KBM-7 (cell line): ENCODE measurements at places on chromosomes 12 and 14.

DNA sequence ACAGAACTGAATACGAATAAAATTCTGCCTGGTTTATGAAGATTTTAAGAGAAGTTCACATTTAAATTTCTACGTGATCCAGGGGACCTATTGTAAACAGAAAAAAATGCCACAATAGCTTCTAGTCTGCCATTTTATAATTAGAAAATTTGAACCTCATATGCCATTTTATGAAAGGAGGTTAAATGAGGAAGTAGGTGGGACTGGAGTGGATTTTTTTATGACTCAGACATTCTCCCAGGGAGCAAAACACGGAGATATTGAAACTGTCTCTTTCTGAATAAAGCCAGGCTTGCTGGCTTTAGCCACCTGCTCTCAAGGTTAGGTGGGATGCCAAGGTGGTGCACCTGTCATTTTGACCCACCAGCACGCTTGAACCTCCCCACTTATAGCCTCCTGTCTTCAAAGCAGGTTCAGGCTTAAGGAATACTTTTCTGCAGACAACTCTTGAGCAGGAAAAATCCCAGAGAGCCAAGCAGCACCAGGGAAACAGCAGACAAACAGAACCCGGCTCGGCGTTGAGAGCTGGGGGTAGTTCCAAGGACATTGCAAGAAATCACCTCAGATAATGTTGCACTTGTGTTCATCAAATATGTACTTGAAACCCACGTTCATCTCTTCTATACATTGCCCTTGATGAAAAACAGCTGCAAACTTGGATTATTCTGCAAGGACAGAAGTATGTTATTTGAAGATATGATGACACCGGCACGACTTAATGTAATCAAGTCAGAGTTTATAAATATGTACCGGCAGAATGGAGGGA is 203.7 kb downstream of the PPM1H start:
- peak; percentile 76 for DNase-seq

DNA sequence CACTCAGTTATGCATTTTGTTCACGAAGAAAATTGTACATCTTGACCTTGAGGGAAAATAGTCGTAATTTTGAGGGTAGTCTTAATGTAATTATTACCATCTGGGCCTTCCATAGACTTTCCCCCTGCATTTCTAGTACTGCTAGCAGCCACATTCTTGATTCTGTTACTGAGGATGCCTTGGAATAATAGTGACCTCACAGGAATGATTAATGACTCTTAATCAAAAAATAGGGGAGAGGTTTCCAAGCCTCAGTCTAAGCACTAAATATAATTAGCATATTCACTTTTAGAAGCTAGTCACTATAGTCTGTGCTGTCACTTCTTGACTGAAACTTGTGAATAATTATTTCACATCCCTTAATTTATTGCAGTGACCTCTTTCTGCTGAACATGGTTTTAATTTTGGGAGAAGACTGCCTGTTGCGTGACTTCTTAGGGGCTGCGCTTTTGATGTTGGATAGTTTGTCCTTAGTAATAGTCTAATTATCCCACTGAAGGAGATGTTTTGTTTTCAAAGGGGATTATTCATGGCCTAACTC is 400.5 kb downstream of the ADAMTS20 start:
- DNase-seq, result no peak

GRCh38 chr14:103846543-103847450 is 578 bp downstream of the PPP1R13B start:
- DNase-seq, result peak; percentile 17

- no peak for DNase-seq
Measured at GRCh38 chr14:65550779-65551643, 138.5 kb downstream of the FUT8 start.

GRCh38 chr14:22526218-22526617 is 62.8 kb downstream of the DAD1 start:
- DNase-seq, result no peak

DNA sequence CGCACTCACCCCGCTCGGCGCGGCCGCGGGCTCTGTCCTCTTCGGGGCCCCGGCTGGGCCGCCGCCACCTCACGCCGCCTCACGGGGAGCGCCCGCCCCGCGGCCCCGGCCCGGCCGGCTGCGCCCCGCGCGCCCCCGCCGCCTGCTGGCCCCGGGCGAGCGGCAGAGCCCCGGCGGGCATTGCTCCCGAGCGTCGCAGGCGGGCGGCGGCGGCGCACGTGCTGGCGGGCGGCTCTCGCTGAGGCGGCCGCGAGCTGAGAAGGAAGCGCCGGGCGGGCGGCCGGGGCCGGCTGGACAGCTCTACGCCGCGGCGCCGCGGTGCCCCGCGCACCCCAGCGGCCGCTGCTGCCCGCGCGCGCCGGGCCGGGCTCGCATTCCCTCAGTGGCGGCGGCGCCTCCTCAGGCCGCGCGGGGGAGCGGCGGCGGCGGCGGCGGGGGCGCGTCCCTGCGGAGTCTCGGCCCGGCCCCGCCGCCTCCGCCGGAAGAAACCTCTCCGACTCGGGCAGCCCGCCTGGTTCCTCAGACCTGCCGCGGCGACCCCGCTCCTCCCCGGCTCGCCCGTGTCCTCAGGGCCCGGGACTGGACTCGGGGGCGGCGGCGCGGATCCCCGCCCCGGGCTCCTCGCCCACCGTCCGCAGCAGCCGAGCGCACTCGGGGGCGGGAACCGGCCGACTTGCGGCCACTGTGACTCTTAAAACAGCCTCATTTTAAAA is at the start of gene PITPNM2:
PITPNM2 (minus strand) TSS at position 347 of the 713 bp plus-strand sequence. CDS start 116,500 bp downstream, outside the sequence.
- peak; percentile 49 for DNase-seq

- no peak for DNase-seq
Measured at GRCh38 chr14:99675382-99675835, 8.7 kb upstream of the CYP46A1 start.

- no peak for DNase-seq
Measured at GRCh38 chr12:69318225-69318624, 30.0 kb upstream of the LYZ start.

GRCh38 chr12:86148071-86148470 is 108.1 kb downstream of the MGAT4C start:
- DNase-seq, result no peak

DNA sequence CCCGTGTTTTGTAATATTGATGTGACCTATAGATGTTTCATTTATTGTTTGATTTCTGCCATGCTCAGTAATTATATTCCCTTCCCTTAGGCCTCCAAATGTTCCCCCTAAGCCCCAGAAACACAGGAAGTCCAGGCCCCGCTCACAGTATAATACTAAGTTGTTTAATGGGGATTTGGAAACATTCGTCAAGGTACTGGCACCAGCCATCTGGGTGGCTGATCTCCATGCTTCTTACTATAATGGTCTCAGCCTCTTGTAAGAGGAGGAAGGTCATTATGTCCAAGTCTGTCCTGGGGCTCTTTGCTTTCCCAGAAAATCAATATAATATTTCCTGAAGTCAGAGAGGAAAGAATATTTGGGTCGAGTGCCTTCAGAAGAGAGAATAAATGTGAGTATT is 130.9 kb downstream of the KICS2 start:
- no peak for DNase-seq

DNA sequence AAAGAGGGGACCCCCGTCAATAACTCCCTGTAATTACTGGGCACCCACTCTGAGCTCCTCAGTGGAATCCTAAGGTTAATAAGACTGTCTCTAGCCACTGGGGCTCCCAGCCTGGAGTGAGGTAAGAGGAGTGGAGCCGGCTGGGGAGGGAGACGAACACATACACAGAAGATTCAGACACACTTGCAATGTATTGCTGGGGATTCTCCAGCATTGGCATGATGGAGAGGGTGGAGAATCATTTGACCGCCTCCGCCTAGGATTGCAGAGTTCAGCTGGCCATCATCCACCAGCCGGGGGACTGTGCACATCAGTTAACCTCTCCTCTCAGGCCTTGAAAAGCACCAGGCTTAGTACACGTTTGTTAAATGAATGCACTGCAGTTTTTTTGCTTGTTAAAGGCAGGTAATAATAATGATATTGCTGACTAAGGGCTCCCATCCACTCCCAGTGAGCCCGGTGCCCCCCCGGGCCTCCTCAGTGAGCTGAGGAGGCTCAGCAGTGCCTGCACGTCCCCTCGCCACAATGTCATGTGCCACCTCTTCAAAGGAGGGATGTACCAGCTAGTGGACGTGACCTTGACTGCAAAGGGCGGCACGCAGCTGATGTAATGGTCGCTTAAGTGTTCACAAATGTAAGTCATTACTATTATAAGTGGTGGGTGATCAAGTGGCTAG is 20.3 kb upstream of the FAIM2 start:
- DNase-seq, result no peak

- no peak for DNase-seq
Measured at GRCh38 chr12:100266585-100266834, 369 bp downstream of the DEPDC4 start.

DNA sequence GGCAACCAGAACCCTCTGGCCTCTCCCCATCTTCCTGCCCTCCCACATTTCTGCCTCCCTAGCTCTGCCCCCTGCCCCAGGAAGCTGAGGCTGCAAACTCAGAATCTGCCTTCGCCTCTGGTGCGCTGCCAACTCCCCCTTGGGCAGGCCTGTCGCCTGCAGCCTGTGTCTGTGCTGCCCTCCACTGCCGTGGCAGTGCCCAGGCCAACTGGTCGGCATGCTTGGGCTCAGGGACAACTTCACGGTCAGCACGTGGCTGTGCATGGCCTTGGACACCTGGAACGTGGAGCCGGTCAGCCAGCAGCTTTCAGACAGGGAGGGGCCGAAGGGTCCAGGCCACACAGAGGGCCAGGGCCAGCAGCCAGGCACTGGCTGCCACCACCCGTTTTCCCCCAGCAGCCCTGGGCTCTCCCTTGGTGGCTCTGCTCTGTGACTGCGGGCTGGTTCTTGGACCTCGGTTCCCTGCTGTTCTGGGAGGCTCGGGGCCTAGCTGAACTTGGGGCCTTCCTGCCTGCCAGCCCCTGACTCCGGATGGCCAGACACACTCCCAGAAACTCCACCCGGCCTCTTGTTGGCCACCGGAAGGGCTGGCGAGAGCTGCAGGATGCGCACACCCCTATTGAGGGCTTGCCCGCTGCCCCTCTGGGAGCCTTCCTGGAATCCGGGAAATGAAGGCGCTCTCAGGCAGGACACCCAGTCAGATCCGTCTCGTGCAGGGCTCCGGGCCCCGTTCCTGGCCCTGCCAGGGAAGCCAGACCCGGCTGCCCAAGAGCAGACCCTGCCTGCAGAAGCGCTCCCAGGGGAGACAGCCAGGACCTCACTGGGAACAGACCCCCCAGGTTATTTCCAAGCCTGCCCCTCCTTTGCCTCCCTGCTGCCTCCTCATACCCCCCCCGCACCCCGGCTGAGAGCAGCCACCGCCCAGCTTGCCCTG is 34.2 kb upstream of the PPP1R13B start:
- no peak for DNase-seq

DNA sequence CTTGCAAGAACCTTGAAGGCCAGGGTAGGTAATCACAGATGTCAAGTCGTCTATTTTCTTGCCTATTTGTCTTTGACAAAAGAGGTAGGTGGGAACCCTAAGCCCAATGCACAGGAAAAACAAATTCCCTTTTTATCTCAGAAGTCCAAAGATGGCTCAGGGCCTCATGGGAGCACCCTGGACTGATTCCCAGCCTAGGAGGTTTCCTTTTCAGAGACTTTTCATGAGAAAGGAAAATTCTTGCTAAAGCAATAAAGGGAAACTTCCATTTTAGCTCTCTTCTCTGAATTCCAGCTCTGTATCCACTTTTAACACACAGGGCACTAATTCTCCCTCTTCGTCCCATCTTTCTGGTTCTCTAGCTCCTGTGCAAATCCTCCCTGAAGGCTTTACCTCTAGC is 1.2 kb downstream of the ZNF641 start:
- no peak for DNase-seq

DNA sequence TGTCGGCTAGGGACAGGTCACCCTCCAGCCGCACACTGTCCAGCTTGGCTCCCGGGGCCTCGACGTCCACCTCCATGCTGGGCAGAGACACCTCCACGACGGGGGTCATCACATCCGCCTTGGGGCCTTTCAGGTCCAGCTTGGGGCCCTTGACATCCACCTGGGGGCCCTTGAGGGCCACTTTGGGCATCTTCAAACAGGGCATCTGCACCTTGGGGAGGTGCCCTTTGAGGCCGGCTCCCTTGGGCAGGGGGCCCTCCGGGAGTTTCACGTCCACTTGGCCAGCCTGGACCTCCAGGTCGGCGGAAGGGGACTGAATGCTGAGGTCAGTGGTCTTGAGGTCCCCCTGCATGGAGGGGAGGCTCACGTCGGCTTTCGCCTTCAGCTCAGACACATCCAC is 17.9 kb downstream of the PLD4 start:
- no peak for DNase-seq

- peak; percentile 74 for DNase-seq
Measured at GRCh38 chr12:31835276-31835882, 106.6 kb upstream of the AMN1 start.

DNA sequence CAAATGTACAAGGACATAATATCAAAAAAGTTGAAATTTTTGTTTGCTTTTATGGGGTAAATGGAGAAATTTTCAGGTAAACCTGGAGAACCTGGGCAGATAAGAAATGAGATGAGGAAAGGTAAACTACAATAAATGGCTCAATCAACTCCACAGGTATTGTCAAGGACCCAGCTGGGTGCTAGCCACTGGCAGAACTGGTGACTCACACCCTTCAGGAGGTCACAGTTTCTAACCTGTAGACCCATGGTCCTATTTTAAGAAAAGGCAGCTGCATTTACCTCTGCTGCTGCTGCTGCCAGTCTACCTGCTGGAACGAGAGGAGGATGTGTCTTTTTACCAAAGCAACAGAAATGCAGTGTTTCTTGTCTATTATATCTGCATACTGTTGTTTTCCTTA is 226.6 kb downstream of the ALG10B start:
- DNase-seq, result no peak

DNA sequence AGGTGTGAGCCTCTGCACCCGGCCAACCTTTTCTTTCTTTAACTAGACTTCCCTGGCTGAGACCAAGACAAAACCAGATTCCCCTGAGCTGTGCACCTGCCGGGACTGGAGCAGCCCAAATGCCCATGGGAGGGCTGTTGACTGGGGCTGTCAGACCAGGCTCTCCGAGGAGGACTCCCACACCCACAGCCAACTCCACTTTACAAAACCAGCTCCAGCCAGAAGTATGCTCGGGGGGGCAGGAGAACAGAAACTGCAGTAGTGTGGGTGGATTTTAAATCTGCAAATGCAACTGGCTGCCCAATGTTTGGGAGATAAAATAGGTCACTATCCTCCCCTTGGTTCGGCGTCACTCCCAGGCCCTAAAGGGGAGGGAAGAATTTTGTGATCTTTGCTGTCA is 78.5 kb downstream of the VCPKMT start:
- DNase-seq, result no peak
